ENCODE measurements at places on chromosomes 11 and 22.

DNA sequence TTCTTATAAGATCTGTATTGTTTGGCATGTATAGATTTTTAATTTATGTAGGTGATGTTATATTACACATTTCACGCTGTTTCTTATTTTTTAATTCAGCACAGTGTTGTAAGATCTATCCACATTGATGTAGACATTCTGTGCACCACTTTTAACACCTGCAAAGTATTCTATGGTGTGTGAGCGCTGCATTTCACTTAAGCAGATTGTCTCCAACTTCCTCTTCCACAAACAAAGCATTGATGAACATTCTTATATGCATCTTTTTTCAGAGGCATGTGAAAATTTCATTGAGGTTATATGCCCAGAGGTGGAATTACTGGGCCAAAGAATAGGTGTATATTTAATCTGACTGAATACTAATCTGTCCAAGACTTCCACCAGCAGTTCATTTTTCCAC lies 3.4 kb upstream of the POU2AF1 start:
- H3K27ac ChIP-seq, result no peak overlapping the region
- peaks cover 4% of the 10 kb centered on the region for H3K36me3 ChIP-seq
- no peak overlapping the region for H3K4me3 ChIP-seq
- peaks cover 2% of the 10 kb centered on the region for H3K27me3 ChIP-seq

DNA sequence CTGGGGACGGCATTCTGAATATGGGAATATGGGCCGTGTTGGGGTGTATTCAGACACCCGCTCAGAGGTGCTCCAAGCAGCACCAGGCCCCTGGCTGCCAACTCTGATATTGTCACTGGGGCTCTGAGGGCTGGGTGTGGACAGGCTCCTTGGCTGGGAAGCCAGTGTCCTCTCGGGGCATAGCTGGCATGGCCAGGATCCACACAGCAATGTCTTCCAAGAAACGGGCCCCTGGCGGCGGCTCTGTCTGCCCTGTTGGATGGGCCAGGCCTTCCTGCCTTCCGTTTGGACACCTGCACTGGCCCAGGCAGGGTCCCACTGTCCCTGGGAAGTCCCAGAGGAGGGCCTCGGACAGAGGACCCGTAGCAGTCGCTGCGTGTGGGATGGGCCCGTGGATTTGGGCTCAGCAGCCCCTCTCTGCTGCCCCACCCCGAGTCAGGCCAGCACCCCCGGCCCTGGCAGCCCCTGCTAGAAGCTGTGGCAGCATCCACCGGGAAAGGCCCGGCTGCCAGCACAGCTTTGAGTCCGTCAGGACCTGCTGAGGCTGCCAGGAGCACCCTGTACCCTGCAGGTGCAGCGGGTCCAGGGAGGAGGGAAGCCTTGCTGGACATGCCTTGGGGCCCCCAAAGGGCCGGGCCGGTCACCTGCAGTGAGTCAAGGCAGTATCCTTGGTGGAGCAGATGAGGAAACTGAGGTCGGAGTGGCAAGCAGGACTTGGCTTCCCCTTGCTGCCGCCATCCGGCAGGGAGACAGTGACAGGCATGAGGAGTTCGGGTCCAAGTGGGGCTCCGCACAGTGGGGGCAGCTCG lies 4.1 kb downstream of the PANX2 start:
- no peaks in the 10 kb centered on the region for H3K36me3 ChIP-seq
- no peaks in the 10 kb centered on the region for H3K4me1 ChIP-seq
- H3K27me3 ChIP-seq, result peaks cover 21% of the 10 kb centered on the region
- no peak for DNase-seq

DNA sequence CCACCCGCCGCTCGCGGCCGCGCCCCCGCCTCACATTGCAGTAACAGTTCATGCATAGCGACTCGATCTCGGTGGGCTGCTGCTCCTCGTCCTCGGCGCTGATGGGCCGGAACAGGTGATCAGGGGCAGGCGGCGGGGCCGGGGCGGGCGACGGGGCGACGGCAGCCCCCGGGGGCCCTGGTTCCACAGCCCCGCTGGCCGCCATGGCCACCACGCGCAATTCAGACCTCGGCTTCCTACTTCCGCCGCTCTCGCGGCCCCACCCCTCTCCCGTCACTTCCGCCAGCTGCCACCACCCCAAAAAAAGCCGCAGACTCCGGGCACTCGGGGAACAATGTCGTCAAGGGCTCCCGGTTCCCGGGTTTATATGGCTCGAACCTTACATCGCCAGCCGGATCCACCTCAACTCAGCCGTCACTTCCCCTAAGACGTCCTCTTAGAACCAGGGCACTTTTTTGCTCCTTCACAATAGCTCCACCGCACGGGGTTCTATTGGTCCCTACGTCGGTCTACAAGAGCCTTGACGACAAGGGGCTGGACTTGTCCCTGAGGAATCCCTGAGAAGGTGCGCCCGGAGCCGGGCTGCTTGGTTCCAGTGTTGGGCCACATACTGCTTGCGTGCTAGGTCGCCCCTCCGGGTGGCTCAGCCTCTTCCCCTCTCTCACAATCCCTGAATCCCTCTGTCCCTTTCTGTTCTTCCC lies at the start of gene ZPR1:
TSS of gene ZPR1 (minus strand) at position 238 of the 701 bp plus-strand sequence. CDS start at position 205, 33 bp downstream.
- peak within 1 kb of the TSS; percentile 98 for H3K4me3 ChIP-seq
- peak within 1 kb of the TSS; percentile 85 for H3K27ac ChIP-seq
- peaks cover 18% of the 10 kb centered on the region for H3K36me3 ChIP-seq
- peak; percentile 62 for DNase-seq
- H3K27me3 ChIP-seq, result peaks cover 8% of the 10 kb centered on the region

GRCh38 chr11:95111923-95112540 lies 22.4 kb downstream of the ENDOD1 start:
- no peak for DNase-seq
- H3K27me3 ChIP-seq, result peaks cover 6% of the 10 kb centered on the region
- H3K27ac ChIP-seq, result no peak overlapping the region
- H3K4me3 ChIP-seq, result no peak overlapping the region
